ENCODE measurements at places on chromosomes 1 and 21. TPM values are rescaled to one million over a fixed set of nuclear protein-coding genes. Genes with fewer than 3 reads are reported as not detected.

Gene OXCT2
- total RNA-seq, result 0.67 TPM

Gene SAMD13
- total RNA-seq, result 0.30 TPM

Gene GNAT2
- 0.22 TPM for total RNA-seq

Gene VHLL
- not detected for total RNA-seq

Gene AMY2A
- not detected for total RNA-seq

Gene KCNK1
- total RNA-seq, result 0.21 TPM

Gene PTGER3
- 0.05 TPM for total RNA-seq

Gene MYOG
- total RNA-seq, result not detected

Gene LCE1B
- total RNA-seq, result not detected

Gene TMEM125
- not detected for total RNA-seq

Gene RAP1GAP
- total RNA-seq, result 0.41 TPM

Gene PRR9
- total RNA-seq, result not detected

Gene MX2
- 33.4 TPM for total RNA-seq

Gene SPRR1B
- total RNA-seq, result not detected

Gene MROH7
- total RNA-seq, result 0.07 TPM

Gene RRP15
- 13.7 TPM for total RNA-seq

Gene GNPAT
- total RNA-seq, result 62.0 TPM

Gene CD1E
- total RNA-seq, result not detected

All from activated naive CD4-positive, alpha-beta T cell treated with anti-CD3 and anti-CD28 coated beads for 36 hours (primary cell).